ENCODE measurements at places on chromosomes 2 and 18. TPM values are rescaled to one million over a fixed set of nuclear protein-coding genes. Genes with fewer than 3 reads are reported as not detected.

- no peak for DNase-seq
Observed at GRCh38 chr2:234686088-234686890, 189.4 kb upstream of the ARL4C start.

DNA sequence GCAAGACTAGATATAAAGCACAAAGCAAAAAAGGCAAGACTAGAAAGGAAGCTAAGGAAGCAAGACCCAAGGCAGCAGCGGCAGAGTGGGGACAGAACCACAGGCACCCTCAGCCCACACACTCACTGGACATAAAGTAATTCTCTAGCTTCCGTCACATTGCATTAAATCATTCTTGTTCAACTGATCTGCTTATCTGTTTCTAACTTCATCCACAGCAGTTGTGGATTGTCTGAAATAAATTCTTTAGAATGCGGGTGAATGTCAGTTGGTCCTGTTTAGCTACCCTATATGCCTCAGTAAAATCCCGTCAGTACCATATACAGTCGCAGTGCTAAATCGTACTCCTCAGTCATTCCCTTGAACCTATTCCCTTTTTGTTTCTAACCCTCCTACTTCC, 183.2 kb upstream of the SLC39A10 start:
- DNase-seq = no peak

Gene ACVR1C
- polyA plus RNA-seq = not detected

DNA sequence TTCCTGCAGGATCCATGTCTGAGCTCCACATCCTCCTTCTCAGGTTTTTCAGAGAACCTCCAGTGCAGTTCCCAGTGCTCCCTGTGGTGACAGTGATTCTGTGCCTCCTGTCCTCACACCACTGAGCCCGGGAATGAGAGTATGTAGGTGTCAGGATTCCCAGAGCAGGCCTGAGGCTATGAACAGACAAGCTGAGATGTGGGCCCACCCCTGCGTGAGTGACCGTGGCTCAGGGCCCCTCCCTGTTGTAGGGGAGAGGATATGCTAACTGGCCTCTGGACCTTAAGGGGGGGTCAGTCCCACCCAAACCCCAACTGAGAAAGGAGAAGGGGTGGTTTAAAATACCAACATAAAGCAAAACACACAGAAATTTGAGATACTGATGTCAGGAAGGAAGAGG, 104.8 kb upstream of the RAB12 start:
- DNase-seq = no peak

DNA sequence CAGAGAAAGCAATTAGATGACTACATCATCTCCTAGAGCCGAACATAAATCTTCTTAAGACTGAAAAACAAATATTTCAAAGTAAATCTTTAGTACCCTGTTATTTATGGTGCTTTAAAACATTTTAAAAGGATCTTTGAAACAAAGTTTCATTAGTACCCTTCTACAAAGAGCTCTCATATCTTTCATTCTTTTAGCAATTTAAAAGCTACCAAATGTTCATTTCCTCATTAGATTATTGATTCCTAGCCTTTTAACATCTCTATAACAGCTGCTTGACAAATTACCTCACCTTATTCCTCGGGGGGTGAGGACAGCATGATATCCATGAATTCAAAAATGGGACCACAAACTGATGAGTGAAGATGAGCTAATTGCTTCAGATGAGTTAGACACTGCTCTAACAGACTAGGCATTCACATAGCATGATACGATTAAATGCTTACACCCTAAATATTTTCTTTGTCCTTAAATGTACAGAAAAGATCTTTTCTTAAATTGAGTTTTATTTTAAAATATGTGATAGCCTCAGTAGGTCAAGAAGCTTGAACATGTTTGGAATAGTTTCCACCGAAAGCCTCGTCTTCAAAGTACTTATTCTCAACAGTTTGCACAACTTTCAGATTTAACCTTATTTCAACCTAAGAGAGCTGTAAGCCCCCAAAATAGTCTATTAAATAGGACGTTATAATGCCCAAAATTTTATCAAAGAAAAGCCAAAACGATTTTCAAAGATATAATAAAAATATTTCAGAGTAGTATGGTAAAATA, 2.1 kb downstream of the ATAD2B start:
- no peak for DNase-seq

Gene COLEC12
- 0.35 TPM for polyA plus RNA-seq

Gene ME2
- 71.7 TPM for polyA plus RNA-seq

- DNase-seq = no peak
Observed at GRCh38 chr18:60664736-60665135, 292.2 kb upstream of the MC4R start.

GRCh38 chr2:106638043-106638442, 150.9 kb downstream of the CD8B2 start:
- DNase-seq = no peak

Gene UGT1A4
- polyA plus RNA-seq = not detected

GRCh38 chr2:71207601-71208000, 19.3 kb downstream of the PAIP2B start:
- no peak for DNase-seq

Gene TOGARAM2
- 3.5 TPM for polyA plus RNA-seq

Gene HSBP1L1
- 13.8 TPM for polyA plus RNA-seq

Gene ANKRD30BL
- polyA plus RNA-seq = not detected

GRCh38 chr2:156325688-156326525, 6.6 kb downstream of the NR4A2 start:
- DNase-seq = no peak

DNA sequence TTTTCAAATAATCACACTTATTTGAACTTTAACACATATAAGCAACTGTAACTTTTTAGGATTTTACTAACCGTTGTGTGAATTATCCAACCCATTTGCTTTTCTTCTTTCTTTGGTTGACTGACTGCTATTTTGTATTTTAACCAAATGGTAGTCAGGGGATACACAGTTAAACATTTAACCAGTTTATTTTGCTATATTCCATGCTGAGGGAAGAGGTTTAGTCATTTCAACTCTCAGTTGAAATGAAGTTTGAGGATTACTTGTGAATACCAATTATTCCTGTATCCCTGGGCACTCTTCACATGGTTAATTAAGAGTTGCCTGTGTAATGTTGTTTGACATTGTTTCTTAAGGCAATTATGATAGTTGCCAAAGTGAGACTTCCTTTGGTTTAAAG, 1.9 kb downstream of the SPAG16 start:
- no peak for DNase-seq

Gene SLC11A1
- polyA plus RNA-seq = 352 TPM

- no peak for DNase-seq
Observed at GRCh38 chr2:239833269-239834109, 191.7 kb downstream of the NDUFA10 start.

Gene CABLES1
- polyA plus RNA-seq = 0.09 TPM

DNA sequence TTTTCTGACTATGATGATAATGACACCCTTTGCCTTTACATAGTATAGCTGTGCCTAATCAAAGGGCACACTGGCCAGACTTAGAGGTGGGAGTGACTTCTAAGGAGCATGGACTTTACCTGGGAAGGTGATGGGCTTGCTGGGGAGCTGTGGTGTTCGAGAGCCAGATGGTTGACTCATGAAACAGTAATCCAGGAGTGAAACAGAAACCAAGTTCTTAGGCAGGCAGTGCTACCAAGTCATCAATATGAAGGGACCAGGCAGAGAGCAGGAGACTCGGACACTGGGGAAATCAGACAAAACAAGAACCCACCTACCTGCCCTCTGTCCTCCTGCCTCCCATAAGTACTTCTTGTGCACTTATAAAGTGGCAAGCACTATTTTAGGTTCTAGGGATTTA, 430.4 kb downstream of the DLGAP1 start:
- no peak for DNase-seq

GRCh38 chr18:29104227-29104626, 927.3 kb upstream of the CDH2 start:
- no peak for DNase-seq

DNA sequence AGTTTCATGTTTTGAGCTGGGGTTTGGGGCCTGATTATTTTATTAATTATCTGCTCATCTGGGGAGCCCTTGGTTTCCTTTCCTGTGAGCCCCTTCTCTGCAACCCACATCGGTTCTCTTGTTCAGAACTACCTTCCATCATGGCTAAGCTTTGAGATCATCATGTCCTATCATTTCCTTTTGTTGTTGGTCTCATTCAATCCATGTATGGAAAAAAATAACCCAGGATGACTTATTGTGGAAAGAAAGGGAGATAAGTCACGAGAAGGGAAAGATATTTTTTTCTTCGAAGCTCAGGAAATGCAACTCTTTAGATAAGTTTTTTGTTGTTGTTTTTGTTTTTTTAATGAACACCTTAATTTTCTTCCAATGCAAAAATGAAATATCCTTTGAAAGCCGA, 43.7 kb downstream of the EHD3 start:
- no peak for DNase-seq

Gene UPP2
- polyA plus RNA-seq = not detected

GRCh38 chr2:135096665-135097446, 44.8 kb downstream of the RAB3GAP1 start:
- no peak for DNase-seq

GRCh38 chr2:168895771-168896170, 5.3 kb upstream of the G6PC2 start:
- no peak for DNase-seq

- no peak for DNase-seq
Observed at GRCh38 chr18:364256-364826, 96.5 kb upstream of the THOC1 start.

GRCh38 chr18:26497866-26498265, 50.5 kb downstream of the KCTD1 start:
- no peak for DNase-seq

DNA sequence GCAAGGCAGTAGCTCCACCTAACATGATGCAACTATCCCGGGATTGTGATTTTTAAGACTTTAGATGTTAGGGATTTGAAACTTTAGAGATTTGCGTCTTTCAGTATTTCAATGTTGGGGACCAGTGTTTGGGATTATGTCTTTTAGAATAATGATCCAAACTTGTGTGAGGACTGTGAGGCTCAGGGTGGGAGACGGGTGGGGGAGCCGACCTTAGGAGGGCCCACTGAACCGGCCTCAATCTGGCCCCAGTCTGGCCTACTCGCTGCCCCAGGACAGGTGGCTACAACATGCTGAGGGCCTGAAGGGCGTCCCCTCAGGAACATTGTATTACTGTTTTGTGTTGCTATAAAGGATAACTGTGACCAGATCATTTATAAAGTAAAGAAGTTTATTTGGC, 10.7 kb downstream of the AMER3 start:
- no peak for DNase-seq

DNA sequence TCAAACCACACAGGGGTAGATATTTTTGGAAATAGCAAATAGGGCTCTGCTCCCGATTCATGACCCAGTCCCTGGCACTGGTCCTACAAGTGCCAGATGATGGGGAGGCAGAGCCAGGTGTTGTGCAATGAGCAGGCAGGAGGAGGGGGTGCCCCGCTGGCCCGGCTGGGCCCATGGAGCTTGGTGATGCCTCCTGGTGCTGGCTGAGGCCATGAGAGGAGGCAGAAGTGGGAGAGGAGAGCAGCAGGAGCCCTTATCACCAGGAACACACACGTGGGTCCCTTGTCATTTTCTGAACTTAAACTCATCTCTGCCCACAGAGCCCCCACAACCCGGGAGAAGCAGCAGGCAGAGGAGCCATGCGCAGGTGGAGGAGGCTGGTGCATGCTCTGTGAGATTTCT, 90.5 kb upstream of the MAPK4 start:
- no peak for DNase-seq

- DNase-seq = no peak
Observed at GRCh38 chr2:138610201-138610953, 108.8 kb downstream of the SPOPL start.

- peak; percentile 61 for DNase-seq
Observed at GRCh38 chr2:234425639-234426603, 71.0 kb downstream of the ARL4C start.

Gene CIB4
- not detected for polyA plus RNA-seq

DNA sequence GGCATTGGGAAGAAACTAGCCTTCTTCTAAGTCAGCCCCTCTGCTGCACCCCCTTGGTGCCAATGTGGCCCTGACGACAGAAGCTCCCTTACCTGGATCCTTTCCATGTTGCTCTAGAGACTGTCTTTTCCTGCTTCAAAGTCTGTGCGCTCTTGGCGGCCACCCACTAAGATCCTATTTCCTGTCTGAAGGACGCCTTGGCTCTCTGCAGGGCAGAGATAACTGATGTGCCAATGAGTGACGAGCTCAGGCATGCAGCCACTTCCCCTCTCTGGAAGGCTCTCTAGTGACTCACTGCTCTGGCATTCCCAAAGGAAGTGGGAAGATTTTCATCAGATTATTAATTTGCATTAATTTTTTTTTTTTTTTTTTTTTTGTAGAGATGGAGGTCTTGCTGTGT, 273.5 kb downstream of the CDH20 start:
- no peak for DNase-seq

DNA sequence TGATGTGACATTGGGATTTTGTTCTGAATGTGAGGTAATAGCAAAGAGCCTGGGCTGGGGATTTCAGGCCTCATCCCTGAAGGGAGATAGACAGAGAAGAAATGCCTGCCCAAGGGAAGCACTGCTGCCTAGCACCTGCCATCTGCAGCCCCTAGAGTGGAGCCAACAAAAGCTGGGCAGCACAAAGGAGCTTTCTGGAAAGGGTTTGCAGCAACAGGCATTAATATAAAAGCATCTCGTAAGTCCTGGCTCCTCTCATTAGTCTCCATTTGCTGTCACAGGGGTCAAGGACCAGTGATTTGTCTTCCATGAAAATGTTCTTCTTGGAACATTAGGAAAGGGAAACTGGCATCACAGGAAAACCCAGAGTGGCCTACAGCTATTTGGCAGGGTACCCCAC, 157.2 kb upstream of the SLC14A2 start:
- DNase-seq = no peak

DNA sequence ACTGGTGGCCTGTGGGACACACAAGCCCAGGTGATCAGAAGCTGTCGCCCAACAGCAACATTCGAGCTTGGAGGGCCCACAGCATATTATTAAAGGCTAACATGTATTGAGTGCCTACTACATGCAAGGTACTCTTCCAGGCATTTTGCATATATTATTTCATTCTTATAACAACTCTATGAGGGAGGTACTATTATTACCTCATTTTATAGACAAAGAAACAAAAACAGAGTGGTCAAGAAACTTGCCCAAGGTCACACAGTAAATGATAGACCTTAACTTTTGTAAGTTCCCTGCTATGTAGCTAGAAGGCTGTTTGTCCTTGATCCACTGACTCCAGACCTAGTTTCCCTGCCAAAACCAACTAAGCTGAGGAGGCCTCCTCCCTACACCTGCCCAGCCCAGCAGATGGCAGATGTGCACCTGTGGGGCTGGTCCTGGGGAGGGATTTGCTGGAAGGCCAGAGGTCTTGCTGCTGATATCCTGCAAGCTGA, 35.7 kb downstream of the KANSL3 start:
- DNase-seq = no peak

GRCh38 chr18:61870151-61870550, 22.7 kb downstream of the RNF152 start:
- DNase-seq = no peak

GRCh38 chr18:23981369-23981980, 33.1 kb upstream of the TTC39C start:
- DNase-seq = no peak

Gene PAX8
- 0.36 TPM for polyA plus RNA-seq

DNA sequence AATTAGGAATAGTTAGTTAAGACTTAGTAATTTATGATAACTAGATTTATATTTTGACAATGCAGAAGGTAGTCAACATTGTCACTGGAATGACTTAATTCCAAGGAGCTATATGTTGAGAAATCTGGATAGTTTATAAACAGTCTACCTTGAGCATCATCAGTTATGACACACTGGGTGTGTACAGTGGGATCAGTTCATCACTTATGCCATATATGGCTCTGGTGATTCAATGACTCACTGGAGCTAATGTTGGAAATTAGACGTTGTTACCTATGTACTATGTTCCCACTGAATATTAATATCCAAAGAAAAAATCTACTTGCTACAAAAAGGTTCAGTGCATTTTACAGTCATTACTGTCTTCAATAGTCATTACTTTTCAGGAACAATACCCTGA, 34.0 kb upstream of the ITPRID2 start:
- DNase-seq = no peak

Gene LONRF2
- polyA plus RNA-seq = not detected
